Uterus (tissue), 4 donors: ENCODE measurements at places on chromosomes 2 and 18. TPM values are rescaled to one million over a fixed set of nuclear protein-coding genes. Genes with fewer than 3 reads are reported as not detected.

DNA sequence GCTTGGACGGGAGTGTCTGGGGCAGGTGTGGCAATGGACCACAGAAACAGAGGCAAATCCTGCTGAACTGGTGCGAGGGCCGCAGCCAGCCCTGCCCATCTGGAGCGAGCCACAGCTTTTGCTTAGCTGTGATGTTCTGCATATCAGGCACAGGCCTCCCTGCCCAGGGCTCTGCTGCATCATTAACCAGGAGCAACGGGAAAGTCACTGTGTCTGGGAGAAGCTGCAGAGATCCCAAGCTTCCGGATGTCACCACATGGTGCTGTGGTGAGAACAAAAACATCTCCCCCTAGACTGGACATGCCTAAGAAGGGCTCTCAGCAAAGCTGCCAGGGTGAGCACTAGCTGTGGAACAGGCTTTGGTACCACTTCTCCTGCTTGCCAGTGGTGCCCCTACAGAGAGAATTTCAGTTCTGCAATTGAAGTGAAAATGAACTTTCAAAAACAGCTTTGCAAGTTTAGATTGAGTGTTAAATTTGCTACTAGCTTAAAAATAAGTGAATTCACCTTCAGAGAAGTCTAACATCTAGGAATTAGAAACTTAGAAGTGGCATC is 172.9 kb upstream of the MYT1L start:
- DNase-seq: no peak
- H3K4me1 ChIP-seq: no peaks in the 10 kb centered on the region
- H3K36me3 ChIP-seq: no peaks in the 10 kb centered on the region
- no peaks in the 10 kb centered on the region for H3K27me3 ChIP-seq

DNA sequence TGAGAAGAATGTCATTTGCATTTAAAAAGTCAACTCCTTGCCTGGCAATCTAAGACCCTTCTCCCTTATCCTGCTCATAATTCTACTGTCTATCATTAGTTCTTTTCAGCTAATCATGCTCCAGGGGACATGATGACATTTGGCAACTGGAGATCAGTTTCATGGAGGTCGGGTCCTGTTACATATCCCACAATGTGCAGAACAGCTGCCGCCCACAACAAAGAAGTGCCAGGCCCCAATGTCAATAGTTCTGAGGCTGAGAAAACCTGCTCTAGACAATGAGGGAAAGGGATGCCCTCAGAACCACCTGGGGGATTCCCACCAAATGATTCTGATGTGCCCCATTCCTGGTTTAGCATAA is 53.4 kb upstream of the IL1RL1 start:
- no peaks in the 10 kb centered on the region for H3K27me3 ChIP-seq
- no peak overlapping the region for H3K27ac ChIP-seq
- no peak overlapping the region for H3K4me3 ChIP-seq
- no peaks in the 10 kb centered on the region for H3K36me3 ChIP-seq
- H3K4me1 ChIP-seq: no peaks in the 10 kb centered on the region
- no peak for DNase-seq

DNA sequence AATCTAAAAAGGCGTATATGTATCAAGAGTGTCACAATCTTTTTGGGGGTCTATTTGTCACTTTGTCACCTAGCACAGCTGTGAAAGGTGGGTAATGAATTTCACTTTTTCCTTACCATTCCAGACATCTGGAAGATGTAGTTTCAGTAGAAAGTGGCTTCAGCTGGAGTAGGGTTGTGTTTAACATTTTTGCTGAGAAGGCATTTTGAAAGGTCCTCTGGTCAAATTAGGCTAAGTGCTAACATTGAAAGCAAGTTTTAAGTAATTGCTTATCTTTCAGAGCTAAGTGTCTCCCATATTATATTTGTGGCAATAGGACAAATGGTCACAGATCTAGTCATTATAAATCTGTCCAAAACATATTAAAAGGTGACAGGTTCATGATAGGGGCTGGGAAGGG is 542.1 kb upstream of the SPHKAP start:
- H3K36me3 ChIP-seq: no peaks in the 10 kb centered on the region
- no peak overlapping the region for H3K27ac ChIP-seq
- H3K4me3 ChIP-seq: no peak overlapping the region
- H3K27me3 ChIP-seq: no peaks in the 10 kb centered on the region

- no peak overlapping the region for H3K4me3 ChIP-seq
- H3K36me3 ChIP-seq: no peaks in the 10 kb centered on the region
- no peak for DNase-seq
- H3K4me1 ChIP-seq: no peaks in the 10 kb centered on the region
- H3K27me3 ChIP-seq: no peaks in the 10 kb centered on the region
- H3K27ac ChIP-seq: no peak overlapping the region
Observed at GRCh38 chr2:1306014-1306686, 107.1 kb upstream of the TPO start.

DNA sequence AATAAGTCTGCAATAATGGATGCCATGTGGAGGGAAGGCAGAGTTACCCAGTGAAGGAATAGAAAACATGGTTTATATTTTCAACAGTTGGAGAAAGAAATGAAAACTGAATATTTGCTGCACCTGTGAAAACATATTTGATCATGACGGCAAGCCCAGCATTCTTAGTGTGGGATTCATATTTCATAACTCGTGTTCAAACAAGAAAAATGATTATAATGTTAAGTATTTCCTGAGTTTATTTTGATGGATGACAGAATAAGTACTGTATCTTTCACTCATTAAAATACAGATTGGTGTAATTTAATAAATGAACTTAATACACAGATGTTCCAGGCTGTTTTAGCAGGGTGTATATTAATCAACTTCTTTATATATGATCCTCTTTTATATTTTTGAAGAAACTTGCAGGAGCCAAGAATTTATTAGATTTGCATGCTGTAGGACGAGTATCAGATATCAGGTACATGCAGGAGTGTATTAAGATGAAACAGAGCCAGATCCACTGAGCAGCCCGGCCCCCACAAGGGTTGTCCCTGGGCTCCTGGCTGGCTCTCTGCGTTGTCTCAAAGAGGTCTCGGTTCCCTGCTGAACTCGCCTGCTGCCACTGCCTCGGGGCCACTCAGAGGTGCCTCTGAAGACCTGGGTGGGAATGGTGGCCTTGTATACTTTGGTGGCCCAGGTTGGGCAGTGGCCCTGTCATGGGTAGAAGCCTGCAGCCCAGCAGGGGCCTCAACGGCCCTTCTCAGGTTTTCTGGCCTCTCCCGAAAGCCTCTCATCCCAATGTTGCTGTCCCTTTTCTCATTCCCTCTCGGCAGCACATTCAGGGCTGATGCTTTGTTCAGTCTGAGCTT is 95.0 kb upstream of the LDAH start:
- no peak overlapping the region for H3K4me3 ChIP-seq

DNA sequence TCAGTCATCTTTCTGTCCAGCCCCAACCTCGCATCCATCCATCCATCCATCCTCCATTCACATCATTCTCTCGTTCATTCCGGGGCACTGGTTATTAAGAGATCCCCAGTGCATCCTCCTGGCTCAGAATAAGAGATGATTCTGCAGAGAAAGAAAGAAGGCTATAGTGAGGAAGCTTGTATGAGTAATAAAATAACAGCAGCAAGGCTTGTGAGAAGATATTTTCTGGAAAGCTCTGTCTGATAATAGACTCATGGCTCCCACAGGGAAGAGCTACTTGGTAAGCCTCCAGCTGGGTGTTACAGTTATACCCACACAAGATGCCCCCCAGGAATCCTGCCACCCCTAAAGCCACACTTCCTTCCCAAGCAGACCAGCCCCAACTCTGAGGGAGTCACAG is 143.2 kb downstream of the MTCL1 start:
- no peak overlapping the region for H3K4me3 ChIP-seq
- DNase-seq: no peak
- no peaks in the 10 kb centered on the region for H3K4me1 ChIP-seq
- no peak overlapping the region for H3K27ac ChIP-seq

DNA sequence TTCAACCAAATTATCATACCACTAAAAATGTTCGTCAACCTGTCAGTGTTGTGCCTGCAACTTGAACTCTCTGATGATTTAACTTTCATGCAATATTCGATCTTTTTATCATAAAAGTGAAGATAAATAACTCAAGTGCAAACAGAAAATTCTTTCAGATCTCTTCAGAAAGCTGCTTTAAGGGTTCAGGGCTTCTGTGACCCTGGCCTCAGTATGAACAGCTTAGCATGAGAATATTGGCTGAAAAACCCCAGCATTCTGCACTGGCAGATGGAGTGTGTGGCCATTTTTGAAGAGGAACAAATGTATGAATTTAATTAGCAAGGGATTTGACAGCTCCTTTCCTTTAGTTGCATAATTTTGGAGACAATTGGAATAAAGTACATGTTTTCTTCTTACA is 851.4 kb upstream of the SOX11 start:
- no peak for DNase-seq
- no peak overlapping the region for H3K4me3 ChIP-seq
- no peaks in the 10 kb centered on the region for H3K36me3 ChIP-seq
- H3K4me1 ChIP-seq: no peaks in the 10 kb centered on the region
- no peaks in the 10 kb centered on the region for H3K27me3 ChIP-seq

GRCh38 chr18:79397247-79397829 is 1.6 kb downstream of the NFATC1 start:
- peaks cover 17% of the 10 kb centered on the region for H3K4me1 ChIP-seq
- no peak overlapping the region for H3K27ac ChIP-seq
- no peaks in the 10 kb centered on the region for H3K36me3 ChIP-seq
- no peak for DNase-seq

DNA sequence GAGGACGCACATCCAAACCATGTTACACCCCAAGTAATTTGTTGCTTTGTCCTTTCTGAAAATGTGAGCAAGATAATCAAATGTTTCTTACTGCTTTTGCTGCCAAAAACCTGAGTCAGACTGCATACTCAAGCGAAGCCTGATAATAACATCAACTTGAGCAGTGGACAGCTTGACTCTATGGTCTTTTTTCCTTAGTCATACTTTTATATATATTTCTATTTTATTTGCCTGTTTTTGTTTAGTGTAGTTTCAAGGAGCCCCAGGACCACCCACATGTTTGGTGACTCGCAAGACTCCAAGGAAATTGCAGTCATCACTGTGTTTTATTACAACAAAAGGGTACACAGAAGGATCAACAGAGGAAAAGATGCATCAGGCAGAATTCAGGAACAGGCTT is 688.4 kb upstream of the PIK3C3 start:
- no peaks in the 10 kb centered on the region for H3K4me1 ChIP-seq
- H3K36me3 ChIP-seq: no peaks in the 10 kb centered on the region
- no peak for DNase-seq
- no peaks in the 10 kb centered on the region for H3K27me3 ChIP-seq
- H3K27ac ChIP-seq: no peak overlapping the region

DNA sequence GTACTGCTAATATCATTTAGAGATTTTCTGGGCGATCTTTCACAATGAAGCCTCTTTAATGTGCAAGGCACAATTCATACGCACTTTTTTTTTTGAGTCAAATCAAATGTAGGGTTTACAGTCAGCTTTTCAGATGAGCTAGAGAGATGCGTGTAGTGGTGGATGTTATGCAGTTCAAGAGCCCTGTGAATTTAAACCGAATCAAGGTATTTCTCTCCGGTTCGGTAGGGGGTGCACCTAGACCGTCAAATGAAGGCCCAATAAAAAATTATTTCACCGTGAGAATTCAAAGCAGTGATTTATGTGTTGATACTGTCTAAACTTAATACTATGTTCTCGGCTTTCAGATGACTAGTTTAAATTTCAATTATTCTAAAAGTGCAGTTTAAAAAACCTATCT is 1.1 kb downstream of the PTH2R start:
- no peak for DNase-seq
- H3K36me3 ChIP-seq: no peaks in the 10 kb centered on the region

DNA sequence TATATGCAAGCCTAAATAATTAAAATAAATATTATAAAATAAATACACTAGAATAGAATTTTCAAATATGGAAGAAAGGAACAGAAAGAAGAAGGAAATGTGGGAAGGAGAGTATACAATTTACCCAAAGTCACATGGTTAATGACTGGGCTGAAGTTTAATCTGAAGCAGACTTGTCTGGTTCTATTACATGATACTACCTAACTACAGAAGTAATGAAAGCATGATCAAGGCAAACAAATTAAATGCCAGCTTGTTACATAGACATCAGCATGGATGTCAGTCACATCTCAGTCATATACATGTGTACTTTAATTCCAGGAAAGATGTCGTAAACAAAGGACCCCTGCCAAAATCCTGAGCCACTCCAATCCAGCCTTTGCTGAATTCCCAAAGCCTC is 1060.8 kb downstream of the CNTNAP5 start:
- H3K4me1 ChIP-seq: no peaks in the 10 kb centered on the region
- DNase-seq: no peak
- no peaks in the 10 kb centered on the region for H3K36me3 ChIP-seq
- H3K27me3 ChIP-seq: no peaks in the 10 kb centered on the region

- H3K27ac ChIP-seq: no peak overlapping the region
- no peak overlapping the region for H3K4me3 ChIP-seq
- DNase-seq: no peak
- H3K4me1 ChIP-seq: no peaks in the 10 kb centered on the region
- H3K36me3 ChIP-seq: no peaks in the 10 kb centered on the region
Observed at GRCh38 chr2:63506320-63506719, 82.0 kb downstream of the WDPCP start.

DNA sequence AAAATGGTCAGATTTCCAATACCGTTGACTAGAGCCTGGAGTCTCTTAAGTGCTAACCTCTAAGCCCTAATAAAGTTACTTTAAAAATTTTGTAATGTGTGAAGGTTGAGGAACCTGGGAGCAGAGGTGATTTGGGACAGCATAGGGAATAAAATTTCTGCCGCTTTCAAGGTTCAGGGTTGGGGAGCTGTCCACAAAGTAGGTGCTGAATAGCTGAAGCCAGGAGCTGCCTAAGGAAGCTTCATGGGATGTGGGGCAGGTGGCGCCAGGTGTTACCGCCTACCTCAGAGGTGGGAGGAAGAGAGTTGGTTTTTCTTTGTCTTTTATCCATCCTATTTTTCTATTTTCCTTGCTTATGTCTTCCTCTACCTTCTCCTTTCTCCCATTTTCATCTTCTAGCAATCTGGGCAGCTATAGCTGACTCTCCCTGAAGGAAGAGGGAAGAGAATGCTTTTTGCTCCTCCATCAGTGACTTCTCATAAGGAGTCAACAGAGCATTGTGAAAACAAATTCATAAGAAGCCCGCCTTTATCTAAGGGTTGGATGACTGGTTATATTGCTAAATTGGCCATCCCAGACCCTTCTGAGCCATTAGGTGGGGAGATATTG is 178.7 kb downstream of the CLIP4 start:
- no peaks in the 10 kb centered on the region for H3K27me3 ChIP-seq
- no peaks in the 10 kb centered on the region for H3K4me1 ChIP-seq
- no peak overlapping the region for H3K27ac ChIP-seq
- DNase-seq: no peak

- H3K27me3 ChIP-seq: no peaks in the 10 kb centered on the region
- no peak overlapping the region for H3K27ac ChIP-seq
- H3K4me3 ChIP-seq: no peak overlapping the region
- DNase-seq: no peak
Observed at GRCh38 chr18:8718401-8718913, 13.1 kb downstream of the MTCL1 start.

- H3K36me3 ChIP-seq: no peaks in the 10 kb centered on the region
- no peaks in the 10 kb centered on the region for H3K4me1 ChIP-seq
- DNase-seq: no peak
- H3K27me3 ChIP-seq: no peaks in the 10 kb centered on the region
- no peak overlapping the region for H3K27ac ChIP-seq
Observed at GRCh38 chr2:240462707-240463273, 27.3 kb downstream of the GPC1 start.

- H3K27ac ChIP-seq: no peak overlapping the region
- H3K36me3 ChIP-seq: no peaks in the 10 kb centered on the region
- DNase-seq: no peak
- no peaks in the 10 kb centered on the region for H3K4me1 ChIP-seq
Observed at GRCh38 chr2:101900375-101900774, 91.4 kb upstream of the IL1R2 start.

The SH2D6 gene
- not detected for total RNA-seq

The CPS1 gene
- total RNA-seq: 10.8 TPM

The DBI gene
- total RNA-seq: 46.8 TPM

The CRYGC gene
- not detected for total RNA-seq

The MEIS1 gene
- total RNA-seq: 339 TPM

The ITGB6 gene
- not detected for total RNA-seq

The PDCD1 gene
- not detected for total RNA-seq

The CAPN13 gene
- 0.76 TPM for total RNA-seq

The NPAS2 gene
- total RNA-seq: 18.3 TPM
